ENCODE measurements at places on chromosomes 4 and X.

DNA sequence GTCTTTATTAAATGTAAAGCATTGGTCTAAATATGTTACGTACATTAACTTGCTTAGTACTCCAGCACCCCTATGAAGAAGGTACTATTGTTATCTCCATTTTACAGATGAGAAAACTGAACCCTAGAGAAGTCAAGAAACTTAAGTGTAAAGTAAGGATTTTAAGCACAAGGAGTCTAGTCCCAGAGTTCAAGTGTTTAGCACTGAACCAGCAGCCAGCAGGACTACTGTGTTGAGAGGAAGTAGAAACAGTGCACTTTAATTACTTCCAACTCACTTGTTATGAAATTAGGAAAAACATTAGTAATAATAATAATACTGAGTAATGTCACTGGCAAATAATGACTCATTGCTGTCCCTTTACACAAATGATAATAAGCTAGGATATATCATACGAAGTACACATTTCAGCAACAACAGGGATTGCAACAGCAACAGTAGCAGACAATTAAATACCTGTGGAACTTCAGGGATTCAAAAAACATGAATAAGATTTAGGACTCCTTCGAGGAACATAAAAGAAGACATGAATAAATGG is 548.1 kb upstream of the HS3ST1 start:
- DNase-seq, result no peak

DNA sequence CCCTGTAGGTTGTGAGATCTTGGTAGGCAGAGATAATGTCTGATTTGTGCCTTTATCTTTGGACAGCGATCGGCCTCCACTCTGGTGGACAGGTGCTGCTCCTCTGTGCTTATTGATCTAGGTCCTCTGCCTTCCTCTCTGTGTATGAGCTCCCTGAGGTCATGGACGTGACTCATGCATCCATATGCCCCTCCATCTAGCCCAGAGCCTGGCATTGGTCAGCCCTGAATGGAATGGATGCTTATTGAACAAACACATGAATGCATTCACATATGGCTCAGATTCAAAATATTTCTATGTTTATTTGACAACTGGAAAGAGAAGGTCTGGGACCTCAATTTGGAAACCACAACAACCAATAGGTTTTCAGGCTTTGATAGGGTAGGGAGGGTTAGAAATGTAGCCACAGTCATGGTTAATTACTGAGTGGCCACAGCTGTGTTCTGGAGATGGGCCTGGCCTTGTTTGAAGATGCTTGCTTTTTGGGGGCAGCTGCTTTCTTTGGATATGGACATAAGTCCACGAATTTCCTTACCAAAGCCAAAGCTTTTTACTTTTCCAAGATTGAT is 76.2 kb downstream of the SEL1L3 start:
- no peak for DNase-seq

GRCh38 chr4:169102026-169102425 is 92.0 kb upstream of the CBR4 start:
- no peak for DNase-seq

- no peak for DNase-seq
Observed at GRCh38 chr4:129337228-129337620, 241.3 kb downstream of the C4orf33 start.

DNA sequence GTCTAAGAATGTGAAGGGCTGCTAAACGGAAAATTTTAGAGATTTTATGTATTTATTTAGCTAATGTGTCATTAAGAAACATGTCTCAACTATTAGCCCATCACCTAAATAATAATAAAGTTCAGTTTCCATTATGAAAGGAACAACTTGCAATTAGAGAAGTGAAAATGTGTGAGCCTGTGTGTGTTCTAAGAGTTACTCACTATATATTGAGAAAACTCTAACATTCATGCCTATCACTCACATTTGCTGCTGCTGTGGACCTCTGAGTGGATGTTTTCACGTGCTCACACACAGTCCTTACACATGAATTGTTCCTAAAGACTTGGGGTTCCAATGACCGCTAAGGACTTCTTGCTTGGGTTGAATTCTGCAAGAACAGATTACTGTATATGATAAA is 364.0 kb downstream of the TMA16 start:
- no peak for DNase-seq

GRCh38 chrX:112798736-112799135 is 41.9 kb downstream of the AMOT start:
- DNase-seq, result no peak

DNA sequence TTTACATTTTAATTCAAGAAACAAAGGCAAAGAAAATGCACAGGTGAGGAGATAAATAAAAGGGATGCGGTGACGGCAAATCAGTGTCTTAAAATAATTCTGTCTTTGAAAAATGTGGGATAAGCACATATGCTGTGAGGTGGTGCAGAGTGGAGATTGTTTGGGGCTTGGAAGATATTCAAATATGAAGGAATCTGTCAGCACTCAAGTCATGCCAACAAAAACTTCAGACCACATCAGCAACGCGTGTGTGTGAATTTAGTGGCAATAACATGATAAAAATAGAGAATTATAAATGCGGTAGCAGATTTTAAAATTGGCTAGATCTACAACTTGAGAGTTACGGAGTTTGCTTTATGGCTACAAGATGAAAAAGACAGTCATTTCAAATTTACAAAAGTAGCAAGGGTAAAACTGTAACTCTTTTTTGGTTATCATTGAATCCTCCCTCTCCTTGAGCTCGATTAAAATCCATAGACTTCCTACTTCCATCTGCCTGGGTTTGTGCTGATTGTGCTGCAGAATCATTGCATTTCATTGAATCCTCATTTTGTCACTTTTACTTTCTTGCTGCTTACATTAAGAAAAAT is 71.5 kb upstream of the VCX2 start:
- no peak for DNase-seq

- DNase-seq, result no peak
Observed at GRCh38 chrX:104659005-104659744, 93.2 kb downstream of the IL1RAPL2 start.

DNA sequence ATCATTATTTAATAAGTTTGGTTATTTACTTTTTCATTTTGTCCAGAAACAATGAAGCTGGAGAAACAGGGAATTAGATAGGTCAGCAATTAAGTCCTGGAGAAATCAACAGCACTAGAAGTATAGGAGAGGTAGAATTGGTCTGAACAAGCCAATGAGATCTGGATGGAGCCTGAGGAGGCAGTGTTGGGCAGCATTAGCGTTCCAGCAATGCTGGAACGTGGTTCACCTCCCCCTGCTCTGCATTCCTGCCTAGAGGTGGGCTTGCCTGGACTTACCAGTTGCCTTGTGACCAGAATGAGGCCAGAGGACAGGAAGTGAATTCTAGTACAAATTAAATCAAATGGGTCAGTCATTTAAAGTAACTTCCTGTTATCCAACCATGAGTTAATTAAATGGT is 4.6 kb downstream of the RASSF6 start:
- DNase-seq, result no peak

- DNase-seq, result no peak
Observed at GRCh38 chr4:139934057-139934707, 219.8 kb downstream of the MAML3 start.

- no peak for DNase-seq
Observed at GRCh38 chr4:75432683-75433082, 81.5 kb downstream of the RCHY1 start.

- no peak for DNase-seq
Observed at GRCh38 chr4:20761382-20761781, 61.1 kb downstream of the PACRGL start.

- no peak for DNase-seq
Observed at GRCh38 chrX:23271026-23271425, 63.6 kb upstream of the PTCHD1 start.

GRCh38 chr4:6556263-6556662 is 18.7 kb upstream of the MAN2B2 start:
- no peak for DNase-seq

DNA sequence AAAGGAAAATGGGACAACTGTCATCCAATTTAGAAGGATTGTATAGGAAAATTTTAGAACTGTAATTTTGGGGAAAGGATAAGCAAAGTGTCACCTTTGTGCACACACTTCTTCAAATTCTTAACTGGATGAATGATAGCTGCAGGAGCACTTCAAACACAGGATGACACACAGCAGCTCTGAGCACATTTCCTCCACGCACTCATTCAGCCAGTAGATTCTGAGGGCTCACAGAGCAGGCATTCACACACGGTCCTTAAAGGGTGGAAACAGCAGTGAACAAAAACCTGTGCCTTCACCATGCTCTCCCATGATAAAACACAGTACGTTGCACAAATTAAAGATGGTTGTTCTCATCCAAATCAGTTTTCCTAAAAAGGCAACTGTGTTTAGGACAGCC is 38.5 kb upstream of the KLF3 start:
- DNase-seq, result no peak

GRCh38 chr4:184752496-184753275 is 18.8 kb upstream of the CENPU start:
- DNase-seq, result no peak

DNA sequence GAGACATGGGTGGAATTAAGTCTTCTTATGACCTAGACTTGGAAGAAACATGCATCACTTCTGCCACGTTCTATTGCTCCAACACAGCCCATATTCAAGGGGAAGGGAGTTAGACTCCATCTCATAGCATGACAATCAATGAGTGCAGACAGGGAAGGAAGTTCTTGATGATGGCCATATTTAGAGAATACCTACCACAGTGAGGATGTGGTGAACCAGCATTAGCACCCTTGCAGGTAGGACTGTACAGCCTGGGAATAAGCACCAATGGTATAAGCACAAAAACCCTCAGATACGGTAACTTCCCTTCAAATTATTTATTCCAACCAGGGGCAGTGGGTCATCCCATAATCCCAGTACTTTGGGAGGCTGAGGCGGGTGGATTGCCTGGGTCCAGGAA is 29.8 kb downstream of the PAGE2 start:
- no peak for DNase-seq

DNA sequence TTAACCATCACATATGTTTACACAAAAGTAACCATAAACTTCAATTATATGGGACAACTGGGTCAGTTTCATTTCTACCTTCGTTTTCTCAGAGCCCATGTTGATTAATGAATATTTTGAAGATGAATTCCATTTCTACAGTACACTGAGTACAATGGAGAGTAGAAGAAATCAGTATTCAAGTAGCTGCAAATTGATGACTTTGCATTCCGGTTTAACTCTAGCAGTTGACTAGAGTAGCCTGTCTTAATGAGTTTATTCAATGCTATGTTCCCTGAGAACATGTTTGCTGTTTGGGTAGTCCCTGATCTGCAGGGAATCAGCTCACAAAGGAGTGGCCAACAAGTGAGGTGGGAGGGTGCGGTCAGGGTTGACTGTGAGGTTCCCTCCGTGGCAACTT is 168.3 kb downstream of the TRIML1 start:
- no peak for DNase-seq

DNA sequence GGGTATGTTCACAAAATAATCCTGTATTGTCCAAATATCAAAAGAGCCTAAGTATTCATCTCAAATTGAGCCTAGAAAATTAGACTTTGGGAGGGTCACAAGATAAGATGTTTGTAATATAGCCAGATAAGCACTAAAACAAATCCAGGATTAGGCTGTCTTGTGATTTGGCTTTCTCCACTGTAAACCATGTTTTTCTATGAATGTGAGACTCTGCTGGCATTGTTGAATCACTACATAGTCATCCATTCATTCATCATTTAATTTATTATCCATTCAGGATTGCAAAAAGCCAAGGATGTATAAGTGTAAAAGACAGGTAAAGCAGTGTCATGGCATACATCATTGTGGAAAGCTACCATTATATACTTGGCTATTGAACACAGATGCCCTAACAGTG is 148.0 kb downstream of the GRID2 start:
- DNase-seq, result no peak

GRCh38 chr4:90113881-90114457 is 13.2 kb upstream of the CCSER1 start:
- DNase-seq, result no peak

DNA sequence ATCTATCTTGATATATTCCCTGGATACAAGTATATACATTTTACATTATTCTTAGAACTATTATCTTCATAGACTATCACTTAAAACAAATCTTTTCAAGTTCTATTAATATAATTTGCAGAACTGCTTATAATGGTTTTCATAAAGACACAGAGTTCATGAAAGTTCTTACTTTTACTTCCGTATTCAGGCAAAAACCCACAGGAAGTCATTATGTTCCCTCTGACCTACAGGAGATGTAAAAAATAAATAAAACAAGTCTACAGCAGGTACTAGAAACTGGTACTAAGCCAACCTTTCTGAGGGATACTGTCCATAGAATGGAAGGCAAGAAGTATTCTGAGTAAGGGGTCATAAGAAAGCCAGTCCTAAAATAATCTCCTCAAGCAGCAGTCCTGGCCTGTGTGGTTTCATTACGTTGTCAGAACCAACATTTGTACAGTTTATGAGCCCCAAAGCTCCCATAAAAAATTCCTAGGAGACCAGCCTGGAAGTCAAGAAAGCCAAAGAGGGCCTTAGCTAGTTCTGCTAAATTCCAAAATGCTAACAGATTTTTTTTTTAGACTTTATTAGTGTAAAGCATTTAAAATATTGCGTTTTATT is 68.6 kb downstream of the CAMK2D start:
- DNase-seq, result no peak

DNA sequence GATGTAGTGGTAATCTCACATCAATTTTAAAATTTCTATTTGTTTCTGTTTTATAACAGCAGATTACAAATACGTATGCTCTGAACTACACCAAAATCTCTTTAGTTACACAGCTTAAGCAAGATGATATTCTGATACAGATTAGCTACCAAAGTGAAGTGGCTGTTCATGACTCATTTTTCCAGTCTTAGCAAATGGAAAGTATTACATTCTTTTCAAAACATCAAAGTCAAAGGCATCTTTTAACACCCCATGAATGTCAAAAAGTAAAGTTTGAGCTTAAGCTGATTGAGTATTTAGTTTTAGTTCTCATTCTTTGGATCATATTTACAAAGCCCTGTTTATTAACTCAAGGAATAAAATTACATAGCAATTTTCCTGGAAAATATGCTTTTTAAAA is 6.6 kb upstream of the HPGDS start:
- no peak for DNase-seq

GRCh38 chr4:145614233-145614610 is 5.0 kb upstream of the MMAA start:
- DNase-seq, result no peak

DNA sequence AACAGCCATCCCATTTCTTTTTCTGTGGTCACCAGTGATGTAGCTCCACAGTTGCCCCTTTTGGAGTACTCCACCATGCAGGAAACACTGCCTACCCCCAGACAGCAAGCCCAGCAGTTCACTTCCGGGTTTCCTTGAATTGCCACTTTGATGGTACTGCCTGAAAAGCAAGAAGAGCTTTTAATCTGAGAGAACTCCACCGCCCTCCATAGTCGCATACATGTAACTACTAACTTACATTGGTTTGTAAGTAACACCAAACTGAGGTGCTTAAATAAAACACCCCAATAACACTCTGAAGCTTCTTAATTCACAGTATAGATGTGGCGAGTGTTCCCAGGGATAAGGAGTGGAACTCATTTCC is 53.6 kb upstream of the HPSE start:
- DNase-seq, result peak; percentile 3

DNA sequence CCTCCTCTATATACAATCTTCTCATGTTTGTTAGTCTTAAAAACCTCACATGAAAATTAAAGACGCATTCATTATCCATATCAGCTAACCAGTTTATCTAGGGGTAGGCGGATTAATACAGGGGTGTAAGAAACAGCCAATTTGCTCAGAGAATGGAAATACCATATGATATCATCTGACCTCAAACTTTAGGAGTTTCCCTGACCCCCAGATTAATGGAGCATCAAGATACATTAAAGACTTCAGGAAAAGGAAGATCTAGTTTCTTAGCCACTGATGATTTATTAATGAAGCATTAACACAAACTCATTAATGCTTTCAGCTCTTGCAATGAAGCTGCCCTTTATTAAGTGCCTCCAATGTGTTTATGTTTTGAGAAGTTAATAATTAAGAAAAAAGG is 67.5 kb downstream of the CAMK2D start:
- no peak for DNase-seq

All from effector CD4-positive, alpha-beta T cell (primary cell).